NCI-H2029 treated with DMSO at 0.1 percent for 48 hours (cell line): ENCODE measurements at places on chromosomes 12 and 14.

DNA sequence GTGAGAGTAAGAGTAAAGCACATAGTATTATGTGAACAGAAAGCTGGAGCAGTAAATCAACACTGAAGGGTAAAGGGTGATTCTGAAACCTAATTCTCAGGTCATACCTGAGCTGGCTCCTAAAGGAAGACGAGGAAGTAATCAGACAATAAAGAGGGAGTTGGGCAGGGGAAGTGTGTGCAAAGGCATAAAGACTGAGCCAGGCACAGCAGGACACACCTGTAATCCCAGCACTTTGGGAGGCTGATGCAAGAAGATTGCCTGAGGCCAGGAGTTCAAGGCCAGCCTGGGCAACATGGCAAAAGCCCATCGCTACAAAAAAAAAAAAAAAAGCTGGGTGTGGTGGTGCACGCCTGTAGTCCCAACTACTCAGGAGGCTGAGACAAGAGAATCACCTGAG lies 9.6 kb downstream of the ARF3 start:
- DNase-seq, result peak; percentile 19

- DNase-seq, result no peak
Observed at GRCh38 chr12:8057839-8058238, 8.3 kb downstream of the C3AR1 start.

DNA sequence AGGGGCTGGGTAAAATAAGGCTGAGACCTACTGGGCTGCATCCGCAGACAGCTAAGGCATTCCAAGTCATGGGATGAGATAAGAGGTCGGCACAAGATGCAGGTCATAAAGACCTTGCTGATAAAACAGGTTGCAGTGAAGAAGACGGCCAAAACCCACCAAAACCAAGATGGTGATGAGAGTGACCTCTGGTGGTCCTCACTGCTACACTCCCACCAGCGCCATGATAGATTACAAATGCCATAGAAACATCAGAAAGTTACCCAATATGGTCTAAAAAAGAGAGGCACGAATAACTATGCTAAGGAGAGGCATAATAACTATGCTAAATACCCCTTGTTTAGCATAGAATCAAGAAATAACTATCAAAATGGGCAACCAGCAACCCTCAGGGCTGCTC lies 46.2 kb upstream of the MAP3K9 start:
- no peak for DNase-seq

- no peak for DNase-seq
Observed at GRCh38 chr12:69657376-69658137, 41.5 kb downstream of the BEST3 start.

DNA sequence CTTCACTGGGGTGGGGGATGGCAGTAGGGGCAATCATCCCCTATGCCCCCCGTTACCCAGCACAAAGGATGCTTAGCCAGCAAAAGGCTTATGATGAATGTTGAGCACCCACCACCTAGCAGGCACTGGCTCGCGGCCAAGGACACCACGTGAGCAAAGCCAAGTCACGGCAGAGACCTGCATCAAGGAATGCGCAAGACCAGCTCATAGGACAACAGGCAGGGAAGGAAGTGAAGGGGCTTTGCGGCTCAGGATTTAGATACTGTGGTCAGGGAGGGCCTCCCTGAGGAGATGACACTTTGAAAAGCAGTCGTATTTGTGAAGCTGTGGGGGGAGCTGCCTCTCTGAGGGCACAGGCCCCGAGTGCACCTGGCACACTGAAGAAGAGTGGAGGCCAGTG lies 32.8 kb downstream of the SH2B3 start:
- no peak for DNase-seq

DNA sequence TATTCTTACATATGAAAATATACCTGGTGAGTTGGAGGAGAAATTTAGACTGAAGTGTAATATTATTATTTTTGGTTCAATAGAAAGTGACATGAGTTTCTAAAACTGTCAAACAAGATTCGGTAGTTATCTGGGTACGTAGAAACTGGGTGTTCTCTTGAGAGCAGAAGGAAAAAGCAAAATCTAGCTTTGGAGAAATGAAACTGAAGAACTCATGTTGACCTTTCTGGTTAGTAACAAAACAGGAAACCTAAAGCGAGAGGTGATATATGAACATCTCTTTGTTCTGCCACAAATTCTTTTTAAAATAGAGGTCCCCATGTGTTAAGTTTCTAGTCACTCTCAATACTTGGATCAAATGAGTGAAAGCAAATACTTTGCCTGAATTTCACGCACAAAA lies 401.7 kb downstream of the TRHDE start:
- no peak for DNase-seq

DNA sequence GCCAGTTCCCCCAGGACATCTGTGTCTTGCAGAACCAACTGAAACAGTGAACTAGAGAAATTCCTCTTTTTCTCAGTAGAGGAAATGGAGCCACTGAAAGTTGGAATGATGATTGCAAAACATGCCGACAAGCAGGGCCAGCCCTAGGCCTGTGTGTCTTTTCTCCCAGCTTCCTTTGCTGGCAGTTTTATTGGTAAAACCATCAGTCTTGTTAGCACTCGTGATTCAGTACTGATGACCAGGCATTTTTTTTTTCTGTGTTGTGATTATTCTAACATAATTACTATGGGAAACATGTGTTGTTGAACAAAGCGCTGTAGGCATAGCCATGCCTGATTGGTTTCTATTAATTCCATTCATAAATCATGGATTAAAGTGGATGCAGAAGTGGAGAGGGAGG lies 620.7 kb downstream of the AACS start:
- DNase-seq, result no peak

DNA sequence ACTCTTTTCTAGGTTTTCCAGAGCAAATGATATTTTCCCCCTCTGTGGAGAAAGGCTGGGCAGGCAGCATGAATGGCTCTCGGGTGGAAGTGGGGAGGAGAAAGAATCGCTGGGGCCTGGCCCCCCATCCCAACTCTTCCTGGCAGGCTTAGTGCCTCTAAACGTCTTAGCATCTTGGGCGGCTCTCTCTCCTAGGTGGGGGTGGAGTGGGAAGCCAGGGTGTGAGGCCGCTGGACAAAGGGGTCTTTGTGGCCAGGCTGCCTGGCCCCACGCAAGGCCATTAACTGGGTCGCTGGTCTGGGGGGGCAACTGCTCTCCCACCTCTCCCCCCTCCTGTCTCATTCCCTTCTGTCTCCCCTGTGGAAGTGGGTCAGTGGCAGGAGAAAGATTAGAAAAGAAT lies 4.7 kb downstream of the LRP1-AS start:
- DNase-seq, result no peak

GRCh38 chr12:124392667-124393413 lies 97.9 kb downstream of the RFLNA start:
- no peak for DNase-seq

- DNase-seq, result no peak
Observed at GRCh38 chr12:102730996-102731395, 186.0 kb downstream of the PAH start.

GRCh38 chr12:68673788-68674187 lies 13.0 kb upstream of the NUP107 start:
- DNase-seq, result no peak

- DNase-seq, result no peak
Observed at GRCh38 chr12:66428261-66428660, 126.0 kb downstream of the HELB start.

DNA sequence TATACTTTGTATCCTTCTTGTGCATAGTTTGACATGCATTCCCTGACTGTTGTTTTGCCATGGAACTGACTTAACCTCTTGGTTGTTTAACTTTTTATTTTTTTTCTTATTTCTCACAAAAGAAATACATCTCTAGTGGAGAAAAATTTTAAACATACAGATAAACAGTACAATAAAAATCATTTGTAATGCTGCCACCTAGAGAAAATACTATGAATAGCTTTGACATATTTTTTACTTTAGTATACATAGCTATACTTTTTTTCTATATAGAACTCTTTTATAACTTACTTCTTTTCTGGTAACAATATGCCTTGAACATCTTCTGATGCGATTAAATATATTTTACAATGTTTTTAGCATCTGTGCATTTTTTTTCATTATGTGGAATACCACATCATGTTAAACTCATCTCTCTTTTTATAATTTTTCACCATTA lies 184.5 kb downstream of the AKAP6 start:
- peak; percentile 89 for DNase-seq

DNA sequence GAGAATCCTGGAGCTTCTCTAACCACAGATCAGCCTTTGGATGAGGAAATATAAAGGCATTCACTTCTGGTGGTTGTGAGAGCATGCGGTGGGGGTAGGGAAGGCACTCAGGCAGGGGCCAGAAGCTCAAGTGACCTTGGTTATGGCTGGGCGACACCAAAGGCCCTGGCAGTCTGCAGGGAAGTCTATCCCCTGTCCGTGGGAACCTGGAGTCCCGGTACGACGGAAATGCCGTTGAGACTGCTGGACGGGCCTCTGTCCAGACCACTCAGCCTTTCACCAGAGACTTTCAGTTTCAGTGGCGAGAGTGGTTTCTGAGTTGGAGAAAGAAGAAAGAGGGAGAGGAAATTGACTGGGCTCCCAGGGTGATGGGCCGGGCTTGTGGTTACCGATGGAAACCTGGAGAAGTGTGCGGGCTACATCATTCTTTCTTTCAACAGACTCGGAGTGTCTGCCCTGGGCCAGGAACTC lies 20.9 kb downstream of the ISCA2 start:
- DNase-seq, result no peak

DNA sequence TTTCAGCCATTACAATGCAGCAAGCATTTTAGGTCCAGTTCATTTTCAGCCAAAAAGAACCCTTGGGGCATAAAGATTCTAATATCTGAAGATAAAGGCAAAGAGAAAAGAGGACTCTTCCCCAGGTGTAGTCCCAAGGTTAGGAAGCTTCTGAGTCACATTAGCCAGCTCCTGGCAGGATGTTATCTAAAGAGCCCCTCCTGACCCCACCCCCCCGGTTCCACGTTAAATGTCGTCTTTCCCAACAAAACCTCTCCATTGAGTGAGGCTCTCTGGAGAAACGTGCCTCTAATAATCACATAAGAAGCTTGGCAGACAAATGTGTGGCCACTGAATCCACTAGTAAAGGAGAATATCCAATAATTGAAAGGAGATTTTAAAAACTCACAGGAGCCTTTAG lies 267.7 kb downstream of the GALC start:
- no peak for DNase-seq

DNA sequence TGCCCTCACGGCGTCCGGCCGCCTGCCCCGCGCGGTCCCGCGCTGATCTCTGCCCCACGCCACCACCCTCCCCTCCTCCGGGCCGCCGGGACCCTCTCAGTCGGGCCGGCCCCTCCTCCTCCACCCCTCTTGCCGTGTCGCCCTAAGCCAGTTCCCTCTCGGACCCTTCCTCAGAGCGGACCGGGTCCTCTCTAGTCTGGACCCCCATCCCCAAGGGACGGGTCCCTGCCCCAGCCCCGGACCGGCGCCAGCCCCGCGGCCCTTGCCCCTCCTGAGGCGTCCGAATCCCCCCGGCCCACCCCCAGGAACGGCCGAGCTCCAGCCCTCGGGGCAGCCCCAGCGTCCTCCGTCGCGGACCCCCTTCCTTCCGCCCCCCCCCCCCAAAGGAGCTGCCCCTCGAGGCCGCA lies 485 bp downstream of the PPP4R4 start:
- no peak for DNase-seq

DNA sequence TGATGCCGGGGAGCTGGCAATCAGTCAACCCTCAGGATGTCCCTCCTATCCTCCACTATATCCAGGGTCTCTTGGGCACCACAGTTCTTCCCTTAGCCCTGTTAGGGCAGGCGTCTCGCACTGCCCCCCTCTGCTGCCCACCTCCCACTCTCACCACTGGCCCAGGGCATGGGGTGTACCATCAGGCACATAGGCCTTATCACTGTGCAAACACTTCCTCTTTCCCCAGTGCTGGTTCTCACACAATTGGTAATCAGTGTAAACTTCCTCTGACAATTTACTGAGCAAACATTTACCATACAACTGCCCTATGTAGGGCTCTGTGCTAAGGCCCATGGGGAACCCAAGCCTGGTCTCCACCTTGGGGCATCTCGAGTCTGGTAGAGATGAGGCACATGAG lies 20.1 kb upstream of the TMED10 start:
- no peak for DNase-seq

DNA sequence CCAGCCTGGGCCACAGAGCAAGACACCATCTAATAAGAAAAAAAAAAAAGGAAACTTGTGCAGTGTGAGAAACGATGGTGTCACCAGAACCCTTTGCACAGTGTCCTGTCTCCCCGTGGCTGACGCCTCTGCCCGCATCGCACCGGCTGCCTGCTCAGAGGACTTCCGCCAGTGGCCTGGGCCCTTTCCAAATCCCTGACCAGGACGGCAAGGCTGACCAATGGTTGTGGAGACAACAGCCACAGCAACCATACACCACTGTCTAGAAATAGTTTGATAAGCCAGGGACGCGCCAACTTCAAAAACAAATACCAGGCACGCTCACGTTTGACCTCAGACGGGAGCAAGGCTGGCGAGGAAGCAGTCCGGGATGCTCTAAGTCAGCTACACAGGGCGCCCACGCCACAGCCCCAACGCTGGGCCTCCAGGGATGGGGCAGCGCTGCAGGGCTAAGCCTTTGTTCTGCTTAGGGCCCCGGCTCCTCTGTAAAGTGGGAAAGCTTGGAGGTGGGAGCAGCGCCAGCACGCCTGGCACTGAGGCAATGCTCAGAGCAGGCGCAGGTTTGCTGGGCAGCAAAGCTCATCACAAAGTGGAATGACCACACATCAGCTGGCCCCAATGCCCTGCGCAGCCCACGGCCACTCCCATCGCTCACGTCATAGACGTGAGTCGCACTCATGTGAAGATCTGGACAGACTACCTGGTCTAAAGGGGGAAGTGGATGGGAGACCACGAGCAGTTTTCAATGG lies 12.5 kb downstream of the PGAM5 start:
- no peak for DNase-seq

DNA sequence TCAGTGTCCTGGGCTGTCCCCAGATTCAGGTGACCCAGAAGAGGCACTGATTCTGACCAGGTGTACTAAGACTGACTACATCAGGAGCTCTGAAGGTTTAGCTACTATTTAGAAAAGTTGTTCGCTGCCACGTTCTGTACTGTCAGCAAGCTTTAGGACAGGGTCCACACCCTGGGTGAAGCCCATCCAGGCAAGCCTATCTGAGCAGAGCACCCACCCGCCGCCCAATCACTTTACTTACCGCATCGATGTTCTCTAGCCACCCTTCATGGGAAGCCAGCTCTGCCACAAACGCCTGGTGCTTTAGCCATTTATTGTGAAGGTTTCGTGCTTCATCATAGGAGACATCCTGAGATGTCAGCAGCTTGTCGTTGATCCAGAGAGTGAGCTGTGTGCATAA lies 79.8 kb downstream of the PLEKHG3 start:
- no peak for DNase-seq

GRCh38 chr12:25788707-25789442 lies 169.6 kb upstream of the RASSF8 start:
- no peak for DNase-seq

DNA sequence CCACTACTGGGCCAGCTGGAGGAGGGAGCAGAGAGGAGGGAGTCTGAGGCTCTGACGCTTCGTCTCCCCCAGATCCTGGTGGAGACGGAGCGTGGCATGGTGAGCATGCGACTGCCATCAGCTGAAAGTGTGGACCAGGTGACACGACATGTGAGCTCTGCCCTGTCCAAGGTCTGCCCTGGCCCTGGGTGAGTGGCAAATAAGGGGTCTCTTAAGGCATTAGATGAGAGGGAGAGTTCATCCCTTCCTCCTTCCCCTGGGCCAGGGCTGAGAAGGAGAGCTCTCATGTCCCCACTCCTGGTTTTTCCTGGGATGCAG lies 2.5 kb downstream of the CARMIL3 start:
- no peak for DNase-seq
